ENCODE measurements at places on chromosomes 5 and 9. TPM values are rescaled to one million over a fixed set of nuclear protein-coding genes. Genes with fewer than 3 reads are reported as not detected.
A peak's percentile ranks its signal among the peaks of the same experiment; 100 is the strongest.

GRCh38 chr5:24177821-24178220 lies 467.0 kb downstream of the CDH10 start:
- no peak for DNase-seq

DNA sequence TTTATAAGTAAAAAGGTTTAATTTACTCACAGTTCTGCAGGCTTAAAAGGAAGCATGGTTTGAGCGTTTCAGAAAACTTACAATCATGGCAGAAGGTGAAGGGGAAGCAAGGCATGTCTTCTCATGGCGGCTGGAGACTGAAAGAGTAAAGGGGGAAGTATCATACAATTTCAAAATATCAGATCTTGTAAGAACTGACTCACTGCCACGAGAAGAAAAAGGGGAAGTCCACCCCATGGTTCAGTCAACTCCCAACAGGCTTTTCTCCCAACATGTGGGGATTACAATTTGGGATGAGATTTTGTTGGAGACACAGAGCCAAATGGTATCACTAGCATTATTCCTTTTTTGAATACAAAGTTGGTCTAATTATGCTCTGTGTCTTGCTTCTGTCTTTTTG lies 627.9 kb upstream of the ST8SIA4 start:
- DNase-seq, result no peak

C6 gene
- 9.8 TPM for total RNA-seq

CARTPT gene
- not detected for total RNA-seq

DNA sequence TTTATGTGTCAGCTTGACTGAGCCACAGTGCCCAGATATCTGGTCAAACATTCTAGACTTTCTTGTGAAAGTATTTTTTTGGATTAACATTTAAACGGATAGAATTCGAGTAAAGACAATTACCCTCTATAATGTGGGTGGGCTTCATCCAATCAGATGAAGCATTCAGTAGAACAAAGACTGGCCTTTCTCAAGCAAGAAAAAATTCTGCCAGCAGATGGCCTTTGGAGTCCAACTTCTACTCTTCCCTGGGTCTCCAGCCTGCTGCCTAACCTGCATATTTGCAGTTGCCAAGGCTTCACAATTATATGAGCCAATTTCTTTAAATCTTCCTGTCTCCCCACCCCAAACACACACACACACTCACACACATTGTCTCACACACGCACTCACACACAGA lies 86.4 kb downstream of the MED10 start:
- no peak for DNase-seq

GPR150 gene
- total RNA-seq, result 0.18 TPM

GRCh38 chr5:68365889-68366288 lies 150.3 kb downstream of the PIK3R1 start:
- DNase-seq, result no peak

- no peak for DNase-seq
Observed at GRCh38 chr5:140356853-140357725, 2.9 kb upstream of the SLC4A9 start.

TEX48 gene
- not detected for total RNA-seq

- DNase-seq, result no peak
Observed at GRCh38 chr5:68269820-68270219, 54.3 kb downstream of the PIK3R1 start.

SLC1A1 gene
- total RNA-seq, result 31.4 TPM

DNA sequence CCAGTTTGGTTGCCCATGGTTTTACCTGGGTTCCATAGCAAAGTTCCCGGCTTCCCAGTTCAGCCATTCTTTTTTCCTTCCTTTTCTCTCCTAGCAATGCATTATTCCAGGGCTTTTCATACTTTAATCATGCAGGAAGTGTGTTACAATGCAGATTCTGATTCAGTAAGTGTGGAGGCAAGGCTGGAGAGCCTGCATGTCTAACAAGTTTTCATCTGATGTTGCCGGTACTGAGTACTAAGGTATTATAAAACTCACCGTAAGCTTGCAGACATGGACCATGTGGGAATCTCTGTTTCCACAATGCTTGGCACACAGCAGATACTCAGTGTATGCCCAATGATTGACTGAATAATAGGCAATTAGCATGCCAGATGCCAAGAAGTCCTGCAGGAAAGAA lies 102.9 kb upstream of the SHB start:
- DNase-seq, result no peak

SPINK5 gene
- 2.1 TPM for total RNA-seq

- no peak for DNase-seq
Observed at GRCh38 chr9:26870292-26870691, 22.3 kb downstream of the CAAP1 start.

- DNase-seq, result no peak
Observed at GRCh38 chr9:94908011-94908563, 181.6 kb downstream of the AOPEP start.

PCDHB7 gene
- total RNA-seq, result 1.9 TPM

PITX1 gene
- total RNA-seq, result 0.47 TPM

DNA sequence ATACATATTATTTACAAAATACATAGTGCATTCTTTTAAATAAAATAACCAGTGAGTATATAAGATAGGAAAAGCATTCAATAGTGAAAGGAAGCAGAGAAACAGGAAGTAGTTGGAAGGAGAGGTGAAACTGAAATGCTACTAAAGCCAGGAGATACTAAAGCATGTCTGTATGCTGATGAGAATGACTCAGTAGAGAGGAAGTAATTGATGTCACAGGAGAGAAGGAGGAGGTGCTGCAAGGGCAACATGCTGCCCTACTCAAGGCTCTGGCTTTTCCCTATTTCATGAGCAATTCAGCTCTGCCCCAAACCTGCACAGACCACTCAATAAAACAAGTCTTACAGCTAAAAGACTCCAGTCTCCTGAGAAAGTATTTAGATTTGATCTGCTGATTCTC lies 108.5 kb upstream of the TXNDC8 start:
- DNase-seq, result no peak

ZNF658 gene
- total RNA-seq, result 5.4 TPM

DMGDH gene
- total RNA-seq, result 1.3 TPM

- DNase-seq, result no peak
Observed at GRCh38 chr5:112885001-112885400, 23.9 kb downstream of the SRP19 start.

DNA sequence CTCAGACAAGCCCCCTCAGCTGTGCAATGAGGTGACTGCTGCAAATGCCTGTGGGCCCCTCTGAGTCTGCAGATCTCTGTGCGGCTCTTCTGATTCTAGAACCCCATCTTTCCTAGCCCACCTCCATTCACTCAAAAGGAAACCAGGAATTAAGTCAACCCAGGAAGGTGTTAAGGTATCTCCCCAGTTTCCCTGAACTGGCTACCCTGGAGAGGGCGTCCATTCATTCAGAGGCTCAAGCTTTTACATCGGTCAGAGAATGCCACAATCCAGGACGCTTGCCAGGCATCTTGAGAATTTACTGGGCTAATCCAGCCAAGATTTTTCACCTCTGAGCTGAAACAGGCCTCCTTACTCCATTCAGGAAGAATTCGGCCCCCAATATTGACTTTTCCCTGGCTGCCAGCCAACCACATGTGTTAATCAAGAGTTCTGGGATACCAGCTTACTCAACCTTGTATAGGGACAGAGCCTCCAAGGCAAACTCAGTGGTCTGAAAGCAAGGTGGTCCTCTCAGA lies 889 bp upstream of the ADAMTS12 start:
- no peak for DNase-seq

GALNT12 gene
- 23.2 TPM for total RNA-seq

MVB12B gene
- total RNA-seq, result 47.8 TPM

DNA sequence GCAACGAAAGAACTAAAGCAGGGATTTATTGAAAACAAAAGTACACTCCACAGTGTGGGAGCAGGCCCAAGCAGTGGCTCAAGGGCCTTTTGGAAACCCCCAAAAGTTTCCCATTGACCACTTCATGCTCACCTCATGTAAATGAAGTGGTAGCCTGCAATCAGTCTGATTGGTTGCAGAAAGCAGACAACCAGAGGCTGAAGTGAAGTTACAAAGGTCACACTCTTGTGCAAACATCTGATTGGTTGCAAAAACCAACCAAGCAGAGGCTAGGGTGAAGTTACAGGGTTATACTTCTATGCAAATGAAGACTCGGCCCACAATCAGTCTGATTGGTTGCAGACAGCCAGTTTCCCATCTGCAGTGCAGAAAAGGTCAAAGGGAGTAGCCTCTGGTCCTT lies 258.0 kb downstream of the YTHDC2 start:
- no peak for DNase-seq

DNA sequence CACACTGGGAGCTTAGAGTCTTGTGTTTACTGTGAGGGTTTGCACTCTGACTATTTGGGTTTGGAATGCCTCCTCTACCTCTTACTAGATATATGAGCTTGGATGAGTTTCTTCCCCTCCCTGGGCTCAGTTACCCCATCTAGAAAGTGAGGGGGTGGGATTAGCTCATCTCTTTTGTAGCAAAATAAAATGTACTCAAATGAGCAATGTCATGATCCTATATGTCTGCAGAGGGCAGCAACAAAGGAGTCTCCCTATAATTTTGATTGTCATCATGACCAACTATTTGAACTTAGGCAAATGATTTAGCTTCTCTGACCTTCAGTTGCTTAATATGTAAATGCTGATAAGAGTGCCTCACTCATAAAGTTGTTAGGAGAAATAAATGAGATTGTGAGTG lies 109.0 kb downstream of the DPYSL3 start:
- no peak for DNase-seq

DNA sequence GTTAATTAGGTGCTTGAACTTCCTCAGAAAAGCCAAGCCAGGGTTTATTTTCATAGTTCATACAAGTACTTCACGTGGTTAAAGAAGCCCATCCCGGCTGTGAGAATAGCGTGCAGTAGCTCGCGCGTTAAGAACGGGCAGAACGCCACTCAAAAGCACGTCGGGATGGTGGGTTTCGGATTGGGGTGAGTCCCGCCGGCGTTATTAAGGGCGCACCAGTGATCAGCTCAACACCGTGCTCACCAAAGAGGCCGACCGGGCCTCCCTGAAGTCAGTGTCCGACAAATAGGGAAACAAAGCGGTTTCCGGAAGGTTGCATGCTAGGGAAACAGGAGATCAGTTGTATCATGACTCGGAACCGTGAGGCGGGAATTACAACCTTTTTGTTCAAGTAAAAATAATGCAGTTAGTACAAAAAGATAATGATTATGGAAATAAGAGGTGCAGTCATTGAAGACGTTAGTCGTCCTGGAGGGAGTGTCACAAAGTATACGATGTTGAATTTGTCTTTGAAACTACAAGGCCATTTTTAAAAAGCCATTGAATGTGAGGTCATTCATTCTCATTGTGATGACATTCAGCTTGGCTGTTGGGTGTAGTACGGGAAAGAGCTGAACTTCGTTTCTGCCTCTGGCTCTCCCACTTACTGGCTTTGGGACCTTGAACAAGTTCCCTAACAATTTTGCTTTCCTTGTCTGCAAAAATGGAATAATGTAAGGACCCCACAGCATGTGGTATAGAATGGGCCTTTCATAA lies 992 bp downstream of the SETD9 start:
- peak; percentile 63 for DNase-seq

PCDHB2 gene
- total RNA-seq, result 5.6 TPM

DNA sequence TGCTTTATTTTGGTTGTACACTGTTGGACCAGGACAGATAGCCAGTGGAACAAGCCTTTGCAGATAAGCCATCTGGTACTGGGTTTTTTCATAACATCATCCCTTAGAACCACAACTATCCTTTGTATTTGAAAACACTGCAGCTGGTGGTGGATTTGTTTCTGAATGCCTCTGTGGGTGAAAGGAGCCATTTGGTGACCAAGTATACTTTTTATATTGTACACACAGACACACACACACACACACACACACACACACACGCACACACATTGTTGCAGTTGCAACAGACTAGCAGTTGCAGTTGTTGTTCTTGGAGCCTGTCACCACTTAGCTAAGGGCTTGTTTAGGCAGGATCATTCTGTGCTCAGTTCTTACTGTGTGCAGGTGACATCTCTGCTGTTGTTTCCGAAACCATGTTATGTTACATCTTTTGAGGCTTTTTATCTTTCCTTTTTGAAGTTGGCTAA lies 22.9 kb upstream of the CAVIN4 start:
- no peak for DNase-seq

DNA sequence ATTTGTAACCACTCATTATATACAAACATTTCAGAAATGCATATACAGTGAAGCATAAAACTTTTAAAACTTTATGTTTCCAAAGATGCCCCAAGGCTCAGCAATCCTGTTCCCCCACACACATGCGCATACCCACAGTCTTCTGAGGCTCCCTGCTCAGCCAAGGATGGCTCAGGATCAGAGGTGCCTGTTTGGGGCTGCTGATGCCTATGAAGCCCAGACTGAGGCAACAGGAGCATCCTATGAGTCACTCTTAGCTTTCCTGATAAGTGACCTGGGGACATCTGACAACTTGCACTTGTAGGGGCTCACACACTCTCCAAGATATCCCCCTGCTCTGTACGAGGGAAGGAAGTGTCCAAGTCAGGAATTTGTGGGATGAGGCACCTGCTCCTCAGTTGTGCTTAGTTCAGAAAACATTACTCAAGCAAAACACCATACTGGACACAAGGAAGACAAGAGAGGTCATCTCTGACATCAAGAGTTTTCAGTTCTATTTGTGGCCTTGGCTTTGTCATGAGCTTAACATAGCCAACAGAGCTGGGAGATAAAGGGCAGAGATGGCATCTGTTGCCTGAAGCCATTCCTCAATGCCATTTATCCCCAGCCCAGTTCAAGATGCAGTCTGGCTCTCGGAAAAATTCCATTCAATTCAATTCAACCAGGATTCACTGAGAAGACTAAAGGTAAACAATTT lies 62.3 kb downstream of the NIPSNAP3B start:
- no peak for DNase-seq

- no peak for DNase-seq
Observed at GRCh38 chr5:65926893-65927292, 518 bp downstream of the ERBIN start.

PANK3 gene
- 43.2 TPM for total RNA-seq

CDH9 gene
- total RNA-seq, result not detected

GRCh38 chr5:100796851-100797250 lies 106.2 kb downstream of the ST8SIA4 start:
- DNase-seq, result no peak

GRCh38 chr5:82487131-82487530 lies 209.0 kb upstream of the RPS23 start:
- no peak for DNase-seq

DNA sequence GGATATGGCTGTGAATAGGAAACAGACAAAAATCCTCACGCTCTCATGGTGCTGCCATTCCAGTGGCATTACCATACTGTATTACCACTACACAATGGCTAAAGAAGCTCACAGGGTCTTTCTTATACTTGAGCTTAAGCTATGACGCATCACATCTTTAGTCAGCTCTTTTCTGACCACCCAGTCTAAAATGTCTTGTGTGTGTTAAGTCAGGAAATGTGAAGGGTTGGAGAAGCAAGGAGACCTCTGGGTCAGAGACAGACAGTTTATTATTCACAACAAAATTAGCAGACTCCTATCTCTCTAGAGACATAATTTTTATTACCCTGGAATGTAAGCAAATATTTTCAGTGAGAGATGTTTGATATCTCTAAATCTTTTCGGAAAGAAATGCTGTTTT lies 1583.2 kb upstream of the WWC1 start:
- DNase-seq, result no peak

DNA sequence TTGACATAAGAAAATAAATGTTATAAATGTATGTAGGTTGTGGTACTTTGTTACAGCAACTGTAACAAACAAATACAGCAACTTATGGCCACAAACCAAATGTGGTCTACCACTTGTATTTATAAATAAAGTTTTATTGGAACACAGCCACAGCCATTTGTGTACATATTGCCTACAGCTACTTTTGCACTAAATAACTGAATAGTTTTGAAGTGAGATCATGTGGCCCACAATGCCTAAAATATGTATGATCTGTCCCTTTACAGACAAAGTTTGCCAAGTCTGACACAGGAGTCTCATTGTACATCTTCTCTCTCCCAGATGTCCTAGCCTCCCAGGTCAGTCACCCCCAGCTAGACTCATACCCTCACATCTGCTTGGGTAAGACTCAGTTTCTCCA lies 283.6 kb upstream of the PRDM9 start:
- DNase-seq, result no peak

THBS4 gene
- 2.9 TPM for total RNA-seq
